ENCODE measurements at places on chromosomes 6 and 20. TPM values are rescaled to one million over a fixed set of nuclear protein-coding genes. Genes with fewer than 3 reads are reported as not detected.

DNA sequence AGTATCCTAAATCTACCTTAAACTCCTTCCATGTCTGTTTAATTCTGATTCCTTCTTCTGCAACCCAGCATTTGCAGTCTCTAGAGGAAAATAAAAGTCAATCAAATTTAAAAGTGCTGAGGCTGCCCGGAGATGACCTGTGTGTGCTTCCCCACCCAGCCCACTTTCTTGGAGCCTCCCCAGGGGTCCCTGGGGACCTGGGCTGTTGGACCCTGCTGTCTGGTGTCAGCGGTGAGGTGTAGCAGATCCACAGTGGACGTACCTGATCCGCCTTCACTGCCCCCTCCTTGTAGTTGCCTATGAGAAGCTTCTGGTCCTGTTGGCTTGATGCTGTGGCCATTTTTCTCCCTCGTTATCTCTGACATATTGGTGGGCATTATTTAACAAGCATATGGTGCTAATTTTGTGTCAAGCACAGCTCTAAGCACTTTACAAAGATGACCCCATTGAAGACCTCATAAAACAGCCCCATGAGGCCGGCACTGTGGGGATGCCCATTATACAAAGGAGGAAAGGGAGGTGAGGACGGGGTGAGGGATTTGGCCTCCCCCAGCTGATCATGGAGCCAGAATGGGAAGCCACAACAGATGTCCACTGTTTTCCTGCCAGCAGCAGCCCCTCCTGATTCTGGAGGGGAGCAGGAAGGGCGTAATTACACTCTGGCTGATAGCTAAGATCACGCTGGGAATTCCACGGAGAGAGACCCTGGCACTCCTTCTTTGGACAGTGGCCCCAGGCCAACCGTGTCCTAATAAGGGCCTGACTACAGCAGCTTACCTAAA lies 628.2 kb downstream of the CDH26 start:
- DNase-seq = peak; percentile 78

GRCh38 chr20:20070871-20071726 lies 18.8 kb downstream of the CFAP61 start:
- DNase-seq = peak; percentile 36

DNA sequence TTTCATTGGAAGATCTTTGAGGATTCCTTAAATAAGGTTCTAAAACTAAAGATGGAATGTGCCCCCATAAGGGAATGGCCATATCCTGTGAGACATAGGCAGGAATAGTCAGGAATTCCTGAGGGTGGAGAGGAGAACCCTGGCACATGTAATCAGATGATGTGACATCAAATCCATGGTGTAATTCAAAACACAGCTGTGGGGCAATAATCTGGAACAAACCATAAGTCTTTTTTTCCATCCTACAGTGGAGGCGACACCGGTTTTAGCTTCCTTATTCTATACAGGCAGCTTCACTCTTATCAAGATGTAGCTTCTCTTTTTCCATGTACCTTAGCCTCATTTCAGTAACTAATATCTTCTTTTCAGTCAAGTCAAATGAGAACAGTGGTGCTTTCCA lies 133.6 kb upstream of the CITED2 start:
- no peak for DNase-seq

The CRISP2 gene
- not detected for total RNA-seq

The DEFB114 gene
- not detected for total RNA-seq

- no peak for DNase-seq
Observed at GRCh38 chr20:3724356-3724755, 8.1 kb upstream of the HSPA12B start.

DNA sequence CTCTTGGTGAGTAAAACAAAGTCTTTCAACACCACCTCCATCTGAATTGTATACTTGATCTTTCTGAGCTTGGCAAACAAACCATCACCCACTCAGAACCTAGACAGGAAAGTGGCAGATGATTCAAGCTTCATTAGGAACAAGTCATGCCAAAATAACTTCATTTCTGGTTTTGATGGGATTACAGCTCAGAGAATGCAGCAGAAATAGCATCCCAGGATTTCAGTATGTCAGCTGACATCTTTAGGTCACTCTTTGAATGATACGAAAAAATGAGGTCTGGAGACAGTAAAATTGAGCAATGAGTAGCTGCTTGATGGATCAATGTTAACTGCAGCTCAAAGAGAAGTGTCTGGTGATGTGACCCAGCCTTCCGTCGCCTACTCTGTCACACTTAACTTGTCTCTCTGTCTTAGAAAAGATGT lies 92.4 kb downstream of the GJA10 start:
- DNase-seq = no peak

DNA sequence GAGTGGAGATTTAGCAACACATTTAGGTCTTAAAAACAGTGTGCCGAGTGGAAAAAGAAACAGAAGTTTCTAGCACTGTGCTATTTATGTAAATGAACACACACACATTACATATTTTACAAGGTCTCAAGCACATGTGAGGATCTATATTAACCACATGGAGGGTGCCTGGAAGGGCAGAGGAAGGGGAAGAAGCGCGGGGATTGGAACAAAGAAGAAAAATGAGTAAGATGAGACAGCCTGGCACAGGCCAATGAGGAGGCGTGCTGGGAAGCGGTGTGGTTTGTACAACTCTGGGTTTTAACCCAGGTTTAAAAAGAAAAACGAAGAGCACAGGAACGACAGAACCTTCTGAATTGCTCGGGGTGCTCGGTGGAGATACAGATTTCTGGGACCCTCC lies 5.7 kb downstream of the KCNG1 start:
- no peak for DNase-seq

DNA sequence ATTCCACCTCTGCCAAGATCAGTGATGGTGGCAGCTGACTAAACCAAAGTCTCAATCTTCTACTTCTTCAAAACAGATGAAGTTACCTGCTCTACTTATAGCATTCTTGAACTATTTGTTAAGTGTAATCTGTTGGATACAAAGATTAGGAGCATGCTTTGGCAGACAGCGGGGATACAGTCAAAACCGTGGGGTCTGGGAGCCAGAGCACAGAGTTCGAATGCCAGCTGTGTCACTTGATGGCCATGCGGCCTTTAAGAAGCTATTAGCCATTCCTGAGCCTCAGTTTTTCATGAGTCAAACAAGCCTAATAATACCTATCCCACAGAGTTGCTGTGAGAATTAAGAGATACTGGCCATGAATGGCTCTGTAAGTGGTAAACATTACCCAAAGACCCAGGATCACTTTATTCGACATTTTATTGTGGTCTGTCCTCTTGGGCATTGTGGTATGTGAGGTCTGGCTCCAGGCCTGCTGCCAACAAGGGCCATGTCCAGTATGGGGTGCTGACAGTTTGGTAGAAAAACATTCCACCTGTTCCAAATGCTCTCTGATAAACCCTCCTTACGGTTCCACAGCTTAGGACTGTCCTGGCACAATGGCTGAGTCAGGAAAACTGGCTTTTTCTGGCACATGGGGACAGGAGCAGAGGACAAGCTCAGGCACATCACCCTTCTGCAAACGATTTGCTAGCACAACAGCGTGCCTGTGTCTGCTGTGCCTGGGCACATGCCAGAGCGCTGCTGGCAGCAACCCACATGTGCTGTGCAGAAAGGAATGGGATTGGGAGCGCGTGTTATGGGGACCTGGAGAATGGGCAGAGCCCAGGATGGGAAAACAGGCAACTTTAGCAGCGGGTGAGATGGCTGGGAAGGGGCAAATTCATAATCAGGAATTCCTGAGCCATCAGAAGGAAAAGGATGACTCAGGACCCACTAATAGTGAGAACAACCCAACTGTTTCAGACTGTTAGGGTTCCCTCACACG lies 15.7 kb upstream of the FAM83C start:
- peak; percentile 89 for DNase-seq

- DNase-seq = peak; percentile 69
Observed at GRCh38 chr6:150745896-150746295, 119.6 kb upstream of the MTHFD1L start.

DNA sequence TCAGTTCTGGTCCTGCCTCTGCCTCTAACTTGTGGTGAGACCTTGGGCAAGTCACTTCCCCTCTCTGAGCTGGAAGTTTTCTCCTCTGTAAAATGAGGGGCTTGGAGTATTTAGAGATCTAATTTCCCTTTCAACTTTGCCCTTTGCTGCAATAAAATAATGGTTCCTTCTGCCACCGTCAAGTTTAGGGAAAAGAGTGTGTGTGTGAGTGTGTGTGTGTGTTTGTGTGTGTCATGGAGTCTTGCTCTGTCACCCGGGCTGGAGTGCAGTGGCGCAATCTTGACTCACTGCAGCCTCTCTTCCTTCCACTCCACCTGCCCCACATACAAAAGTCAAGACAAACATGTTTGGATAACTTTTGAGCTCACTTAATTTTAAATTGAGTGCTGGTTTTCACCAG lies 39.2 kb upstream of the PIM1 start:
- DNase-seq = peak; percentile 39

DNA sequence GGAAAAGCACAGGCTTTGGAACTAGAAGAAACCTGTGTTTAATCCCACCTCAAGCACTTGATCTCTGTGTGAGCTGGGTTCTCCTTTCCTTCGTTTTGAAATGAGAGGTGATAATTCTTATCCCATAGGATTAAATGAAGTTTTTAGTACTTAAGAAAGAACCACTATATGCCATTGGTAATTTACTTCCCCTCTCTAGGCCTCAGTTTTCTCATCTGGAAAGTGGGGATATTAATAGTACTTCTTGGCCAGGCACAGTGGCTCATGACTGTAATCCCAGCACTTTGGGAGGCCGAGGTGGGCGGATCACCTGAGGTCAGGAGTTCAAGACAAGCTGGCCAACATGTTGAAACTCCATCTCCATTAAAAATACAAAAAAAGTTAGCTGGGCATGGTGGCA lies 14.1 kb downstream of the REM1 start:
- DNase-seq = no peak

The MICB gene
- total RNA-seq = 1.7 TPM

DNA sequence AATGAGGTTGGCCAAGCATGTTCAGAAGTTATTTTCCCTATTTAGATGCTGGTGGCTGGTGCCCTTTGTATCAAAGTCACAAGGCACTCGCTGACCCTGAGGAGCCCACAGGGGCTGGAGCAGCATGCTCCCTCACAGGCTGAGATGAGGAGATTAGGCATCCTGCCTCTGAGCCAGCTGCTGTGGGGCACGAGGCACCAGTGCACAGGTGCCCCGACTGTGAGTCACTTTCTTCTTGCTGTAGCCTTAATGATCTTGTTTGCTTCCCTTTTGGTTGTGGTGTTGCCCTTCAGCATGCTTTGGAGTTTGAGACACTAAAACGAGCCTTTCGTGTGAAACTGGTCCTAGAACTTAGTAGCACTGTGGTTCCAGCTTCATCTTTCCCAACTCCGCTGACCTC lies 4.3 kb downstream of the PSMG4 start:
- DNase-seq = peak; percentile 5

- DNase-seq = peak; percentile 74
Observed at GRCh38 chr6:111564482-111564945, 41.2 kb downstream of the TRAF3IP2 start.

Measured in left ventricle myocardium superior (tissue), 1 donor.